ENCODE measurements at places on chromosomes 7 and 10.

DNA sequence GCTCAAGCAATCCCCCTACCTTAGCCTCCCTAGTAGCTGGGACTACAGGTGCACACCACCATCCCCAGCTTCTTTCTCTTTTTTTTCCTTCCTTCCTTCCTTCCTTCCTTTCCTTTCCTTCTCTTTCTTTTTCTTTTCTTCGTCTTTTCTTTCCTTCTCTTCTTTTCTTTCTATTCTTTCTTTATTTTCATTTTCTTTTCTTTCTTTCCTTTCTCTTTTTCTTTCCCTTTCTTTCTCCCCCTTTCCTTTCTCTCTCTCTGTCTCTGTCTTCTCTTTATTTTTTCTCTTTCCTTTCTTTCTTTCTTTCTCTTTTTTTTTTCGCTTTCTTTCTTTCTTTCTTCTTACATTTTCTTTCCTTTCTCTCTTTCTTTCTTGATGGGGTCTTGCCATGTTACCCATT, 621.3 kb downstream of the GALNT17 start:
- DNase-seq = no peak

DNA sequence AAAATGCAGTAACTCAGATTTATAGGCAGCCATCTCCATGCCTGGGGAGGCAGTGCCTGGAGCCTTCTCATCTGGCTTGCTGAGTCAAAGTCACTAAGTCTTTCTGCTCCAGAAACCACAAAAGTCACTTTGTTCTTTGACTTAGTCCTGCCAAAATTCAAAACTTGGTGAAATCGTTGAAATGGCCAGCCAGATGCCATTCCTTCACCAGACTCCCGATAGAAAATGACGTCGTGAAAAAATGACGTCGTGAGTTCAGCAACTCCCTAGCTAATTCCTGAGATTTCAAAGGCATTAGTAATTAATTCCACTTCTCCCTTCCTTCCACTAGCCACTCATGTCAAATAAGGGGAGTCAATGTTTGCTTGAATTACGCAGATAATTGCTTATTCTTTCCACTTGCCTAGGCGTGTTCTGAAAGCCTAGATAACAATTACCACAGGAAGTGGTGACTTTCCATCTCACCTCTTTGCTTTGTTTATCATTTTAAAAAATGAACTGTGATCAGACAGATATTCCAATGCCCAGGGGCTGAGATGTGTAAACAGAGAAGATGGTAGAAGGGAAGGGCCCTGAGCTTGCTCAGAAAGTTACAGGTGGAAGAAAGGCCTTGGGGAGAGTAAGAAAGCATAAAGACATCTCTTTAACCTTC, 48.5 kb upstream of the OSBPL3 start:
- no peak for DNase-seq

- DNase-seq = no peak
These were observed 87.4 kb downstream of the CCDC3 start for GRCh38 chr10:12914111-12914510.

DNA sequence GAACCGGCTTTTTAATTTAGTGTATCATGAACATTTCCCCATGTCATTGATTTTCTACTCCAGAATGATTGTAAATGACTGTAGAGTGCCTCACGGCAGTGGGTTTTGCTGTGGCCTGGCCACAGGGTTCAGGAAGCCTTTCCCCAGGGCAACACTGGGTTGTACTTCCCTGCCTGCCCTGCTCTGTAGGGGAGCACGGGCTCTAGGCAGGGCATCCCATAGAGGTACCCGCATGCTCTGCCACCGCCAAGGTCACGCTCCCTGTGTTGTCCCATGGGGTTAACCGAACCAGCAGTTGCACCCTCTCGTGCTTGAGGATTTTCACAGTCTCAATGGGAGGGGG, 63.8 kb downstream of the BPGM start:
- DNase-seq = no peak

DNA sequence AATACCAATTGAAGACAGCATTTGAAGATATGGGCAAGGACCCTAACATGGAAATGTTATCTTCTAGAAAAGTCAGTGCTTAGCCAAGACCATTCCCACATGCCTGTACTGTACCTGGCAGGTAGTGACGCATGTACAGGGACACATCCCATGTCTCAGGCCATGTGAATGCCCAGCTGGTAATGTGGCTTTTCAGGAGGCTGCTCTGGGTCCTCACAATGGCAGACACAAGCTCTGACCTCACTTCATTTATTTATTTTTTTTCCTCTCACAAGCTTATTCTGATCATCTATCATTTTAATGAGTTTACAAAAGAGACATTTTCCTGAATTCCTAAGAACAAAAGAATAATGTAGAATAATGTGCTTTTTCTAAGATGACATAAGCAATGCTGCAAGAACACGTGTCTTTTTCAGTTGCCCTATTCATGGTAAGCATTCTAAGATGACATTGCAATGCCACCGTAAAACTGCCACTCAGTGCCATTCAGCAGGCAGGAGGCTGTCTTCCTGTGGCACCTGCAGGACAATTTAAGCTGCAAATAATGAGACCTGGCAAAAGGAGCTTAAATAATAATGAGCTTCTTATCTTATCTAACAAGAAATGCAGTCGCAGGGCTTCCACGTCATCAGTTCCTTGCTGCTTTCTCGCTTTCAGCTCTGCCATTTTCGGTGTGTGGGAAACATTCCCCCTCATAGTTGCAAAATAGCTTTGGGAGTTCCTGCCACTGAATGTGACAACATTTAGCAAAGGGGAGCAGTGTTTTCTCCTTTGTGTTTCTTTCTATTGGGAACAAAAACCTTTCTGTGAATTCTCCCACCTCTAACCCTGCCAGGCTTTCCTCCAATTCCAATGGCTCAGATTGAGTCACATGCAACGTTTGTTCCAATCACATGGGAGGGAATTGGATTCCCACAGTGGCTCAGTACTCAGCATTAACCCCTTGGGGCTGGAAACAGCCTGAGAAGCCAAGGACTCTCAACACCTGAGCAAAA, 113.0 kb downstream of the SEC23IP start:
- no peak for DNase-seq

- no peak for DNase-seq
These were observed 56.2 kb upstream of the PDCD4 start for GRCh38 chr10:110815354-110816004.

DNA sequence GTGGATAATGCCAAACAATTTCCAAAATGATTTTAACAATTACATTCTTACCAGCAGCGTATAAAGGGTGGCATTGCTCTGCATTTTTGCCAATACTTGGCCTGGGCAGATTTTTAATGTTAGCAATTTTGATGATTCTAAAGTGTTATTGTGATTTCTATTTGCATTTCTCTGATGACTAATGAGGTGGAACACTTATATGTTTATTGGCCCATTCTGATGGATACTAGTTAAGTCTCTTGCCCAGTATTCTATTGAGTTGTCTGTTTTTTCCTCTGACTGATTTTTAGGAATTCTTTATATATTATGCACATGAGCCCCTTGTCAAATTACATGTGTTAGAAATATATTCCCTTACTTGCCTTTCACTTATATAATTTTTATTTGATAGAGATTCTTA, 86.8 kb downstream of the TMEM26 start:
- no peak for DNase-seq

- DNase-seq = no peak
These were observed 36.1 kb downstream of the MAD1L1 start for GRCh38 chr7:2196381-2197378.

GRCh38 chr7:140300243-140301136, 97.8 kb downstream of the SLC37A3 start:
- DNase-seq = no peak

DNA sequence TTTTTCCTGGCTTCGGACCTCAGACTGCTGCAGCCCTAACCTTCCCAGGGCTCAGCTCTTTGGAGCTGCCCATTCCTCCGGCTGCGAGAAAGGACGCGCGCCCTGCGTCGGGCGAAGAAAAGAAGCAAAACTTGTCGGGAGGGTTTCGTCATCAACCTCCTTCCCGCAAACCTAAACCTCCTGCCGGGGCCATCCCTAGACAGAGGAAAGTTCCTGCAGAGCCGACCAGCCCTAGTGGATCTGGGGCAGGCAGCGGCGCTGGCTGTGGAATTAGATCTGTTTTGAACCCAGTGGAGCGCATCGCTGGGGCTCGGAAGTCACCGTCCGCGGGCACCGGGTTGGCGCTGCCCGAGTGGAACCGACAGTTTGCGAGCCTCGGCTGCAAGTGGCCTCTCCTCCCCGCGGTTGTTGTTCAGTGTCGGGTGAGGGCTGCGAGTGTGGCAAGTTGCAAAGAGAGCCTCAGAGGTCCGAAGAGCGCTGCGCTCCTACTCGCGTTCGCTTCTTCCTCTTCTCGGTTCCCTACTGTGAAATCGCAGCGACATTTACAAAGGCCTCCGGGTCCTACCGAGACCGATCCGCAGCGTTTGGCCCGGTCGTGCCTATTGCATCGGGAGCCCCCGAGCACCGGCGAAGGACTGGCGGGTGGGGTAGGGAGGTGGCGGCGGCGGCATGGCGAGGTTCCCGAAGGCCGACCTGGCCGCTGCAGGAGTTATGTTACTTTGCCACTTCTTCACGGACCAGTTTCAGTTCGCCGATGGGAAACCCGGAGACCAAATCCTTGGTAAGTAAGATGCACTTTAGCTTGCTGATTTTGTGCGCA, at the start of gene PLXDC2:
TSS of gene PLXDC2 (plus strand) at position 22 of the 820 bp plus-strand sequence.
- peak; percentile 50 for DNase-seq

GRCh38 chr10:78937393-78937792, 131.4 kb upstream of the ZMIZ1 start:
- DNase-seq = no peak

DNA sequence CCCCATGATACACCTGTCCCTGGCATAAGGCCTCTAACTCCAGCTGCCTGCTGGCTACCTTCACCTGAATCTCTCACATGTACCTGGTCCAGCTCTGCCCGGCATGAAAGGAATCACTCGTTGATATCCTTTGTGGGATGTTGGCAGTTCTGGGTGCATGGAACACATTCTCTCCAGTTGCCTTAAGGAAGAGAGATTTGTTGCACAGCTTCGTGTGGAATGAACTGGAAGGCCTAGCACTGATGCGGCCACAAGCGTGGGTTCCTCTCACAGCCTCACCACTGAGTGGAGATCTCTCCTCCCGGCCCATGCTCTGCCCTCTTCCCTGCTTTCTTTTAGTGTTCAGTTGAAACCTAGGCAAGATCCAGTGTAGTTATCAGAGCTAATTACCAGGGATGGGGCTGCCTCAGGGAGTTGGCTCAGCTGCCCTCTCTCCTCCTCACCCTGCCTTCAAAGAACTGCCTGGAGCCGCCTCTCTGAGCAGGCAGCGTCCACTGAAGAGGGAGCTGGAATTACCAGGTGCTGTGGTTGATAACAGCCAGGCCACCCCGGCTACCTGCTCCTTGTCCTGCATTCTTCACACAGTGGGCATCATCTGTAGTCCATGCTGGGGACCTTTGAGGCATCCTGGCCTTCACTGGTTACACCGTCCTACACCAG, 194.3 kb downstream of the CCDC3 start:
- DNase-seq = no peak

- no peak for DNase-seq
These were observed 14.6 kb downstream of the STX1A start for GRCh38 chr7:73704640-73705550.

DNA sequence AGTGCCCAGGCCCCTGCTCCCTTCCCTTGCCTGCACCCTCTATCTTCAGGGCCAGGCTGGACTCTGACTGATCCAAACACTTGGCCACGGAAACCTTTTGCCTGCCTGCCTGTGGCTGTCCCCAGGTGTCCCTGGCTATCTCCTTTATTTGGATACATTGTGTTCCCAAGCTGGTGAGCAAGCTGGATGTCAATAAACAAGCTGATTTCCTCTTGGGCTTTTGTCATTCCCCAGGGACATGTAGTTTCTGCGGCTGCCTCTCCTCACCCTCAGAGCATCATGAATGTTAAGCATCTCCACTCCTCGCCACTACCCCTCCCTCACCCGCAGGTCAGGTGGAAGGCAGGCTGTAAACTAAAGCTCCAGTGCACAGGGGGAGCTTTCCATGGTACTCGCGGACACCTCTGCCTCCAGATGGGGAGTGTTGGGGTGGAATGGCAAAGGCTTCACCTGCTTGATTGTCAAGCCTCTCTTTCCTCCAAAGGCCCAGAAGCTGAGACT, 6.9 kb downstream of the GHRHR start:
- no peak for DNase-seq

DNA sequence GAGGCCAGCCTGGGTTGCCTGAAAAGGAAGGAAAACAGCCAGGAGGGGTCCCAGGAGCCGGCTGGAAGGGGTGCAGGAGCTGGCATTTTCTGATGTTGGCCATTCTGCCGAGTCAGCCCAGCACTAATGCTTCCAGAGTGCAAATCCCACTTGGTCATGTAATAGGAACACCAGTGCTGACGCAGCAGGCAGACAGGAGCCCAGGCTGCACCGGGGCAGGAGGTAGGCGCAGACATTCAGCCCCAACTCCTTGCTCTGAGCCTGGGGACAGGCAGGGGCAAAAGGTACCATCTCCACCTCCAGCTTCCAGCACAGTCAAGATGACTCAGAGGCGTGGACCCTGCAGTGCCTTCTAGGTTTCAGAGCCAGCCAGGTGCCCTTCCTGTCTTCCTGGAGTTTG, 10.2 kb upstream of the YWHAG start:
- no peak for DNase-seq
